ENCODE measurements at places on chromosomes 1 and 21. TPM values are rescaled to one million over a fixed set of nuclear protein-coding genes. Genes with fewer than 3 reads are reported as not detected.

DNA sequence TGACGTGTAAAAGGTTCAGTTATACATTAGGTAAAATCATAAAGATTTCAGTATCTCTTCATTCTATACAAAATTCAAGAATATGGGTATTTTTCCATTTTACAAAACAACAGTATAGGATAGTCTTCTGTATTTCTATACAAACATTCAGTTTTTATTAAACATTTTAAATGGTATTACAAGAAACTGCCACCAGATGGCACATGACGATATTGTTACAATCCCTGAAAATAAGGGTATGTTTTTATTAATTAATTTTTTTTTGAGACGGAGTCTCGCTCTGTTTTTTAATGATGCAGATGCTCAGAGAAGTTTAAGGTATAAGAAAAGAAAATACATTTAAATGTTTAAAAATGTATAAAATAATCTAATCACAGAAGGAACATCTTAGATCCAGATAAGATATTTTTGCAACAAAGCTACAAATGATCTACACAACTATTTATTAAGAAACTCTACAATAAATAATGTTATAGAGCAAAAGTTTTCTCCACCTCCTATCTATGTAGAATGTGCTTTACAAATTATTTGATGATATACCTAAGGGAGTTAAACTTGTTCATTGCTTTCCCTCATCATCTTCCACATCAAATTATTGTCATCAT lies 23.5 kb upstream of the RSBN1 start:
- H3K4me1 ChIP-seq: no peaks in the 10 kb centered on the region
- H3K27ac ChIP-seq: no peak overlapping the region
- peaks cover 10% of the 10 kb centered on the region for H3K27me3 ChIP-seq
- H3K4me3 ChIP-seq: no peak overlapping the region
- no peak for DNase-seq

- DNase-seq: no peak
- no peak overlapping the region for H3K27ac ChIP-seq
- H3K4me3 ChIP-seq: no peak overlapping the region
- peaks cover 4% of the 10 kb centered on the region for H3K27me3 ChIP-seq
Measured at GRCh38 chr1:67611846-67612245, 73.2 kb upstream of the GADD45A start.

ANXA9 gene
- total RNA-seq: 3.5 TPM

KCNN3 gene
- total RNA-seq: 0.36 TPM
